ENCODE measurements at places on chromosomes 4 and X.

GRCh38 chr4:19992471-19993093, 259.1 kb upstream of the SLIT2 start:
- DNase-seq, result no peak

- DNase-seq, result no peak
These were observed 77.5 kb upstream of the INPP4B start for GRCh38 chr4:142923619-142924018.

DNA sequence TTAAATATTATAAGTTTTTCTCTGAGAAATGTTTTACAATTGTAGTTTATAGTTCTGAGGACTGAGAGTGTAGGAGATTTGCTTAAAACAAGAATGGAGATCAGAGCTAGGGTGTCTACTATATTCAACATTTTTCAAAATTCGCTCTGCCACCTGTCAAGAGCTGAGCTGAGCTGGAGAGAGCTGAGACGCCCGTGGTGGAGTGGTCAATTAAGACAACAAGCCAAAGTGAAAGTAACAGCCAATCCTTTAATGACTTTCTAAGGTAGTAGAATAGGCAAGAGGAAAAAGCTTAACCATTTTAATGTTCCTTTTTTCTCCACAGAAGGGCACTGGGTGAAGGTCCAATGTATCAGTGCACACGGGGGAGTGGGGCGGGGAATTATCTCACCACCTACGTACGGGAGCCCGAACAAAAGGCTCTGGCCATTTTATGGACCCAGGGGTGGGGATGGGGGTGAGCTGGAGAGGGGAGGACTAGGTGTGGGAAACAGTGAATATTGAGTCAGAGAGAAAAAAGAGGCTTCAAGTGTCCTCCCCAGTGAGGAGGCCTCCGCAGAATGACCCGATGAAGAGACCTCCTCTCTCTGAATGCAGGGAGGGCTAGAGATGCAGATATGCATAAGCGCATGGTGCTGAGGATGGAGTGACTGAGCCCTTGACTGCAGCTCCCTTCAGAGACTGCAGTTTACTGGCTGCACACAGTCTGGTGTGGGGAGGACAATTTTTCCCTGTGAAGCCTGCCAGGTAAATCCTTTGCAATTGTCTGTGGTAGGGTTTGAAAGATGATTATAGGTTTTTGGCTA, 60.8 kb downstream of the SPCS3 start:
- no peak for DNase-seq

GRCh38 chr4:150250293-150250997, 172.2 kb downstream of the DCLK2 start:
- no peak for DNase-seq

DNA sequence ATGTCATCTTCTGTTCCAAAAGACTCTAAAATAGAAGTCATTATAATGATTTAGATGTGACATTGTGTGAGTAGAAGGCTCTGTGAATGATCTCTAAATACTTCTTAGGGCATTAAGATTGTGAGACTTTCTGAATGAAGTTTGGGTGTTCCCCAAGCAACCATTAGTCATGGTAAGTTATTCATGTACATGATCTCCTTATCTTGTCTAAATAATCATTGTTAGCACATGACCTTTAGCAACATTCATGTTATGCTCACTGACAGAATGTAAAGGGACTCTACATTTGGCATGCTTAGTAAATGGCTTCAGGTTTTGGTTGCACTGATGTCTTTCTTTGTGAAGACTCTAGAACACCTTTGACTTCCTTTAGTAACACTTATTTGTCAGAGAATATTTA, 140.8 kb upstream of the AGA start:
- DNase-seq, result no peak

GRCh38 chr4:185312699-185313098, 83.0 kb downstream of the LRP2BP start:
- no peak for DNase-seq

DNA sequence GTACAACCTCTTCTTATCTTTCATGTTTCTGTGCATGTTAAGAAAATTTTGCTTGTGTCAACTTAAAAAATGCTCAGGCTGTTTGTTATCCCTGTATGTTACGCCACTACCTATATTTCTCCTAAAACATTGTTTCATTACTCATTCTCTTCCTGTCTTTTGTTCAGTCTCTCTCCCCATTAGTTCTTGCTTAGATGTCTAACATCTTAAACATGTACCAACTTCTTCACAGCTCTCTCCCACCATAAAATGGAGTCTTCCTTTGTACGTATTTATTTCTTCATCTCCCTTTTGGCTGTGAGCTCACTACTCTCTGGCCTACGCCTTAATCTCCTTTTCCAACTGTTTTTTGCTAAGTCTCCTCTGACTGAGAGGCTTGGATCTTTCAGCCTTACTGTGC, 36.4 kb downstream of the PCDH7 start:
- DNase-seq, result no peak
